ENCODE measurements at places on chromosomes 16 and 17.

- no peak for DNase-seq
Observed at GRCh38 chr17:8801135-8801840, 2.1 kb upstream of the MFSD6L start.

DNA sequence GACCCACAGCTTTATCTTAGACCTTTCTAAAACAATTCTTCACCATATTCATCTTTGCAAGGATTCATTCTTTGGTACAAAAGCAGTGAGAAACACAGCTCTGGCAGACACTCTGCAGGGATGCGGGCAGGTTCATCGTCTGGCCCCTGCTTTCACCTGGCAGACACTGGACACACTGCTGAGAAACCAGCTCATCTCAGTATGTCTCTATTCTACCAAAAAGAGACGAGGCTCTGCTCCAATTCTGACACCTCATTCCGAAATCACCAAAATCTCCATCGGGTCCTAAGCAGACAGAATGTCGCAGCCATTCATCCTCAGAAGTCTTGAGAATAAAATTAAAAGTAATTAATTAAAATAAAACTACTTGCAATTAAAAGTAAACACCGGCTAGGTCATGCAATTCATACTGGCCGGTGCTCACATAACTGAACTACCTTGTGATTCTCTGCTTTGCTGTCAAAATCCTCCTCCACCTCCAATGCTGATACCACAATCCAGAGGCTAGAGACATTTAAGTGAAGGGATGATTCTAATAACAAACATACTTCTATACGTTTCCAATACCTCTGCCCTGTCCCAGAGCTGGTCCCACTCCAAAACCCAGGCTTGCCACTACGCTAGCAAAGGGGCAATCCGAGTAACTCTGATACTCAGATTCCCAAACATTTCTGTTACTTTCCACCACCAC, 1.3 kb downstream of the RNF157 start:
- no peak for DNase-seq

GRCh38 chr16:3776316-3776715, 59.0 kb upstream of the TRAP1 start:
- DNase-seq, result no peak

GRCh38 chr16:46763147-46763546, 15.0 kb upstream of the MYLK3 start:
- DNase-seq, result no peak

- no peak for DNase-seq
Observed at GRCh38 chr17:33225509-33225908, 67.6 kb downstream of the ASIC2 start.

DNA sequence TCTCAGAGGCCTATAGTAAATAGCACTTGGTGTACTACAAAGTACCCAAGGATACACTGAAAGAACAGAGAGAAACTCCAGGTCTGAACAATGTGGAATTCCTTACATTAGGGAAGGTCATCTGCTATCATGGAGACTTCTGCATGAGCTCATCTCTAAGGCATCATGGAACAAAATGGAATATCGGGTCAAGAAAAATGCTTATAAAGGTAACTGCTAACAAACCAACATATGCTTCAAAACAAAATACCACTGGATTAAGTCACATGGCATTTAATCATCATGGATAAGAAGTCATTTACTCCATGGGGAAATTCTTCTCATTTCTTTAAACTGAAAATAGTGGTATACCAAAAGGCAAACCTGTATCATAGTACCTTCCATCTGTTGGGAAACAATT, 34.2 kb downstream of the TXNDC11 start:
- no peak for DNase-seq

DNA sequence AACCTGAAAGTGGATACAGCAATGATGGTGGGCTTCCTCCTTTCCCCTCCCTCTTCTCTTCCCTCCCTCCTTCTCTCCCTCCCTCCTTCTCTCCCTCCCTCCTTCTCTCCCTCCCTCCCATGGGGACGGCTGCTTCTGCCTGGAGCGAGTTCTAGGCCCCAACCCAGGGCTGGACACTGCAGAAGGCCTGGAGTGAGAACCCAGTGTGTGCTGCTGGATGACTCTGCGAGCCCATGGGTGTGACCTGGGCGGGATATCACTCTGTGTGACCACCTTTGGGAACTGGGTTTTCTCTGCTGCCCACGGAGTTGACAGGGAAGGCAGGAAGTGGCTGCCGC, 242.6 kb upstream of the GSE1 start:
- DNase-seq, result no peak

Data from ACHN (cell line).